ENCODE measurements at places on chromosomes 7 and 10. TPM values are rescaled to one million over a fixed set of nuclear protein-coding genes. Genes with fewer than 3 reads are reported as not detected.

DNA sequence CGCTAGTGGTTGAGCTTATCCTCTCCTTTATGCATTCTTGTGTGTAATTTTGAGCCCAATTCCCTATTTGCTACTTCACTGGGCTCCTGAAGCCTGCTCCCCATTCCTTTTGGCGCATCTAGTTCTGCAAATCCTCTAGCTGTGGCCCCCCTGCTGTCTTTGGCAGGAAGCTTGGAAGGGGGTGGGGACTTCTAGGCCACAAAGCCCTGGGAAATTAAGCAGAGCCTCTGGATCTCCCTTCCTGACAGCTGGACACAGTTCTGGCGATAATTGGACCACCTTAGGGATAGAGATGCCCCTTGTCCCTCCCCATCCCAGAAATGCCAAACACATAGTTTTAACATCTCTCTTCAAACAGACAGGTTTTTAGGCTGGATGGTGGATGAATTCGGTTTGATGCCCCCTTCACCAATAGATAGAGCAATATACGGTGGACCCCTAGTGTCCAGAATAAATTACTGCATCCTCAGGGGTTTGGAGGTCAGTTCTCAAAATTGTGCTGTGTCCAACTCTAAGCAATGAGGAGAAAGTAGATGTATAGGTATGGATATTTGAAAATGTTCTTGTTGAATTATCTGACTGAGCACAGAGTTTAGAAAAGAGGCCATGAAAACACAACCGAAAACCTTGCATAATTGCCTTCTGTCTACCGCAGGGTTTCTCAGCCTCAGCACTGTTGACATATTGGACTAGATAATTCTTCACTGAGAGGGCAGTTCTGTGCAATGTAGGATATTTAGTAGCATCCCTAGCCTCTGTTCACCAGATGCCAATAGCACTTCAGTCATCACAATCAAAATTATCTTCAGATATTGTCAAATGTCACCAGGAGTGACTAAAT lies 75.5 kb downstream of the PAPSS2 start:
- DNase-seq, result no peak

- DNase-seq, result no peak
These were observed 30.8 kb upstream of the PLCE1 start for GRCh38 chr10:93962973-93963372.

DNA sequence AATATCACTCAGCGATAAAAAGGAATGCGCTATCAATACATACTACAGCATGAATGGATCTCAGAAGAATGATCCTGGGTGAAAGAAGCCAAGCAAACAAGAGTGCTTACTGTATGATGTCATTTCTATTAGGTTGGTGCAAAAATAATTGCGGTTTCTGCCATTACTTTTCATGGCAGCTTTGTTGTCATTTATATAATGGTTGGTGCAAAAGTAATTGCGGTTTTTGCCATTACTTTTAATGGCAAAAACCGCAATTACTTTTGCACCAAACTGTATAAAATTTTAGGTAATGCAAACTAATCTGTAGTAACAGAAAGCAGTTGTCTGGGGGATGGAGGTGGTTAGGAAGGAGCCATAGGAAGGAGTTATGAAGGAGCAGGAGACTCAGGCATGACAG lies 318.3 kb upstream of the ZMIZ1 start:
- no peak for DNase-seq

- DNase-seq, result no peak
These were observed 261.1 kb downstream of the GATA3 start for GRCh38 chr10:8315619-8316021.

- DNase-seq, result no peak
These were observed 454.3 kb downstream of the PLXNA4 start for GRCh38 chr7:132121987-132122386.

- no peak for DNase-seq
These were observed 659.0 kb upstream of the PCDH15 start for GRCh38 chr10:55460008-55460407.

GRCh38 chr7:44971902-44972441 lies 6.8 kb downstream of the MYO1G start:
- DNase-seq, result no peak

EPO gene
- total RNA-seq, result not detected

GRCh38 chr10:69973678-69974077 lies 79.0 kb upstream of the MACROH2A2 start:
- DNase-seq, result no peak

DNA sequence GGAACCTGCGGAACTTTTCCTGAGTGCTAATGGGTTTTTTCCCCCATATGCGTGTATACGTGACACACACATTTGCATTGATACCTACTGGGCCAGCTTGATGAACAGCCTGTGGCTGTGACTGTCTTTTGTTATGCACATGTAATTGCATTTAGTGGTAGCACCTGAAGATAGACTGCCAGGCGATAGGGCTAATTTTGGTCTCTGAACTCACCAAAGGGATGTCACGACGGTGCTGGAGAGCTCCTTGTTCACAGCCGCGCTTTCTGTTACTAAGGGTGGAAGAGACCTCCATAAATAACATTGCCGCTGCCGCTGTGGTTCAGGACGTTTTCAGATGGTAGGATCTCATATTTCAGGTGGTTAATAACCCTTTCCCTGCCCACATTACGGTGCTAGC lies 133.2 kb downstream of the CAMK1D start:
- DNase-seq, result no peak

DNA sequence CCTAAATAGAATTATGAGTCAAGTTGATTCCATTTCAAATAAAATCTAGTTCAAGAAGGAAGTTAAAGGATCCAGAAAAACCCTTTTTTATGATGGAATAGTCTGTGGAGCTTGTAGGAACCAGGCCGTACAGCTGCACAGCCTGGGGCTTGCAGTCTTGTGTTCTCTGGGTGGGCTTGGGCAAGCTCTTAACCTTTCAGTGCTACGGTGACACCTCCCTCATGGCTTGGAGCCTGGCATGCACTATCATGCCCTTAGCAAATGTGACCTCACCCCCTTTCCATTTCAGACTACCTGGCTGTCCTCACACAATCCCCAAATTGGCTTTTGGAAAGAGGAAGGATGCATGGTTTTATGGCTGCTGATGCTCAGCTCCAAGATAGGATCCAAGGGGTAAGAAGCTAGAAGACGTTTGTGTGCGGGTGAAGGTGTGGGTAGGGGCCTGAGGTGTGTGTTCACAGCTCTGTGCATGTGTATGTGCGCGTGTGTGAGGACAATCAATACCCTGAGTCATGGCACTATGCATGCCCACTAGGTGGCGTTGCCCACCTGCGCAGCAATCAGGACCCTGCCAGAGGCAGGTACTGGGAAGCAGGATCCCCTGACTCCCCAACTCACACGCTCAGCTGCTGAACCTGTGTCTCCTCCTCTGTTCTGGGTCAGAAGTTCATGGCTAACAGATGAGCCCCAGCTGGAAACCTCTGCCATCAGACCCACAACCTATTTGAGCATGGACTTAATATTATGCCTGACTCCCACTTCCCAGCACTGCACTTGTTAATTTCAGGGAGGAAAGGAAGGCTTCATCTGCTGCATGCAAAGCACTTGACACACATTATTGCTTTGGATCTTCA lies 113.4 kb downstream of the PTPN20 start:
- DNase-seq, result peak; percentile 60

NUTM2D gene
- 2.0 TPM for total RNA-seq

PON1 gene
- total RNA-seq, result not detected

- no peak for DNase-seq
These were observed 30.0 kb upstream of the WNT16 start for GRCh38 chr7:121298831-121299239.

DNA sequence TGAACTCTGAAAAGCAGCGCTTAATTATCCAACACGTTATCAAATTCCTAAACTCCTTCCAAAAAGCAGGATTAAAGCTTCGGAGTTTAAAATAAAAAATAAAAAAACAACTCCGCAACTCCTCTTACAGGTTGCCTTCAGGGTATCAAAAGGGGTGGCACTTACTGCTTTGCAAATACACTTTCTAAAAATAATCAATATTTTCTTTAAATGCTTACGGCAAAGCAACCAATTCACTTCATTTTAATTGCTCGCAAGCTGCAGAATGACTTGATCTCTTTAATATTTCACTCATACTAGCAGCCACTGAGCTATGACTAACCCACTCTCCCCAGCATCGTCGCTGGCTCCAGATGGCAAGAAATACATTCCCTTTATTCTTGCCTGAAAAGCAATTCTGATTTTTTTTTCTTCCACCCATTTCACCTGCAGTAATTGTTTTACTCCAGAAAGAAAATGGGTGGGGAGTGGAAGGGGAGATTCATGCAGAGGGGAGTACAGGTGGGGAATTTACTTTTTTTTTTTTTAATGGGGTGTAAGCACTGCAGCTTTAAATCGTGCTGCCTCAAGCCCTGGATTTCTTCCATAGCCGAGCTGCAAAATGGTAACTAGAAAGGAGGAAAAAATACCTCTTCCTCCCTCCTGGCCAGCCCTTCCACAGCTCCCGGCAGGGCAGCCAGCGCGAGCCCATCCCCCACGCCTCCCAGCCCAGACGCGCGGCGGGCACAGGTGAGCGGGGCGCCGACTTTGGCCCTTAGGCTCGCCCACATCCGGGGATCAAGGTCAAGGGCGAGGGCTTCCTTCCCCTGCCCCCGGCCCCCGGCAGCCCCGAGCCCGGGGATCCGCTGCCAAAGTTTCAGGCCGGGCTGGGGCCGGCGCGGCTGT lies 54.2 kb upstream of the FHIP2A start:
- no peak for DNase-seq

DNA sequence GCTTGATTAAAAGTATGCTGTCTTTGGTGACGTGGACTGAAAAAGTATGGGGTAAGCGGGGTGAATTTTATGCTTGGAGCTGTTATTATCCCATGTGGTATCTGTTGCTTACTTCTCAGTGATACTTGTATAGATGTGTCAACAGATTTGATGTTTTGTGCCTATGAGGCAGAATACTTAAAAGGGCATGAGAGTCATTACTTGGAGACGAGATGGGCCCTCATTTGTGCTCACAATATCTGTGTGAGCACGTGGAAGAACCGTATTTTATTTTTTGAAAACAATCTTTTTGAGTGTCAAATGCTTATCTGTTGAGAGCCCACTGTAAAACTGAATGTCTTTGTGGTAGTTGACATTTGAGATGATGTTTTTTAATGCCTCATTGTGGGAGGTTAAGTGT lies 281.9 kb downstream of the EXOC4 start:
- no peak for DNase-seq

GATA3 gene
- 0.61 TPM for total RNA-seq

GRCh38 chr7:134018306-134018705 lies 108.8 kb upstream of the LRGUK start:
- no peak for DNase-seq

ST8SIA6 gene
- 0.66 TPM for total RNA-seq

MAP3K8 gene
- total RNA-seq, result 5.3 TPM

SMARCD3 gene
- 41.8 TPM for total RNA-seq

DNA sequence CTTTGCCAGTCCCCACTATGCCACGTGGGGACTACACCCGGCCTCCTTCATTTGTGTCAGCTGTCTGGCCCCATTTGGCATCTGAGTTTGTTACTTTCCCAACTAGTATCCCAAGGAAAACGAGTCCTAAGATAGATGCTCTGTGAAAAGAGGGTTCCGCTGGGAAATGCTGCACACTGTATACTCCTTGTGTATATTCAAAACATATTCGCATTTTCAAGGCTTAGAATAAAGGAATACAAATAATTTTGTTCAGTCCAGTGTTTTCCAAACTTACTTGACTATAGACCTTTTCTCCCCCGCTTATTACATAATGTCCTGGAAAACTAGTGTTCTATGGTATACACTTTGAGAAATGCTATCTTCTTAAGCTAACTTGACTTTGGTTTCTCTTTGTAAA lies 167.8 kb upstream of the IMMP2L start:
- no peak for DNase-seq

CYP3A5 gene
- total RNA-seq, result 9.2 TPM

DNA sequence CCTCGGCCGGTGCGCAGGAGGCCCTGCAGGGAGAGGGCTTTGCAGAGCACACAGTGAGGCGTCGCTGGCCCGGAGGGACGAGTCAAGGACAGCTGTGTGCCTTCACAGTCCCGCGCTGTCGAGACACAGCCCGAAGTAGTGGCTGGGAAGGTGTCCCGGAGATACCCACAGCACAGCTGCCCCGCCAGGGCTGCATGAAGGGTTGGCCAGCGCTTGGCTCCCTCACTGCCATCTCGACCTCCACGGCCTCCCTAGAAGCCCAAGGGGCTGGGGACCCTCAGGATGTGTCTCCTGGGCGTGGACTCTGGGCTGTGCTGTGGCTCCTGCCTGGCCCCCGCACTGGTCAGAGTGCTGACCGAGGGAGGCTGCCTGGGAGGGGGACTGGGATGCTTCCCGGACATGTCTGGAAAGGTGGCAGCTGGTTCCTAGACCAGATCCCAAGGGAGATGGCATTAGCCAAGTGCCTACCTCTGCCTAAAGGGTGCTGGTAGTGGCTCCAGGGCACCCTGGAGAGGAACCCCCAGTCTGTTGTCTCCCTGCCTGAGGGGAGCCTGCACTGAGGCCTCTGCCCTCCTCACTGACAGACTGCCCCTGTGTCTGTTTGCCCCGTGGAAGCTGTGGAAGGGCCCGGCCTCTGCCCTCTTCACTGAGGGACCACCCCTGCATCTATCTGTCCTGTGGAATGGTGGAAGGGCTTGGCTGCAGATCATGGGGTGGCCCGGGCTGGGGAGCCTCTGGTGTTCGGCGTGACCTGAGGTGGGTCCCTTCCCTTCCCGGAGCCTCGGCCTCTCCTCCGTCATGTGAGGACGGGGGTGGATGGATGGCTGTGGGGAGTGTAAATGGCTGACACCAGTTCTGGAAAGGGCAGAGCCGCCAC lies 5.8 kb downstream of the ELFN1 start:
- DNase-seq, result no peak
